ENCODE measurements at places on chromosomes 16 and 17. TPM values are rescaled to one million over a fixed set of nuclear protein-coding genes. Genes with fewer than 3 reads are reported as not detected.

DNA sequence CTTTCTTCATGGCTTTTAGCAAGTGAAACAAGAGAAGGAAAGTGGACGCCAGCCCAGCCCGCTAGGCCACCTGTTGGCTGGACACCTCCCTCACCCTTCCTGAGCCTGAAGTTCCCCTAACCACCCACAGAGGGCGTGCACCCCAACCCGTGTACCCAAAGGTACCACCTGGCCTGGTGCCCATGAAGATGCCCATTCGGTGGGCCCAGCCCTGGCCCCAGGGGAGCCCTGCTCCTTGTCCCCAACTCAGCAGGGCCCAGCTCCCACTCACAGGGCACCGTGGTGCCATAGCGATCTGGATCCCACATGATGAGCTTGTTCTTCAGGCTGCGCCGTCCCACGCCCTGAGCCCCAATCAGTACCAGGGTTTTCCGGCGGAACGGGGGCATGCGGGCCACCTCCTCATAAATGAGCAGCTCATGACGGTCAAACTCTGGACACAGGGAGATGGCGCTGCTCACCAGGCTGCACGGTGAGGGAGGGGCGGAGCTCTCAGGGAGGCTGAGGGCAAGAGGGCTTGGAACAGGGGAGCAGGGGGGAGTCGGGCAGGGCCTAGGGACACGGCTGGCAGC, 26.8 kb downstream of the MPP2 start:
- DNase-seq, result peak; percentile 49

DNA sequence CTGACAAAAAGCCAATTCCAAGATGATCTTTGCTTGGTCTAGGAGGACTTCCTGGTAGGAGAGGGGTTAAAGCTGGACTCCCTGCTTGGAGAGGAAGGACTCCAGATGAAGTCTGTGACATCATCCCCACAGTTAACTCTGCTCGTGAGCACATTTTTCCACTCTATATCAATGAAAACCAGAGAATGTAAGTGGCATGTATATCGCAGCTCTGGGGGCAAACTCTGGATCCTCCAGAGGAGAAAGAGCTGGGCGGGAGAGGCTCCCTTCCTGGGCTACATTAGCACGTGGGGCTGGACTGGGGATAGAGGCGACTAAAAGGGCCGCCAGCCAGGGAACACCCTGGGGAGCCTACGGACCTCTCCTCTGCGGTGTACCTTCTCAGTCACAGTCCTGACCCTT, 34.1 kb downstream of the HIC1 start:
- no peak for DNase-seq

DNA sequence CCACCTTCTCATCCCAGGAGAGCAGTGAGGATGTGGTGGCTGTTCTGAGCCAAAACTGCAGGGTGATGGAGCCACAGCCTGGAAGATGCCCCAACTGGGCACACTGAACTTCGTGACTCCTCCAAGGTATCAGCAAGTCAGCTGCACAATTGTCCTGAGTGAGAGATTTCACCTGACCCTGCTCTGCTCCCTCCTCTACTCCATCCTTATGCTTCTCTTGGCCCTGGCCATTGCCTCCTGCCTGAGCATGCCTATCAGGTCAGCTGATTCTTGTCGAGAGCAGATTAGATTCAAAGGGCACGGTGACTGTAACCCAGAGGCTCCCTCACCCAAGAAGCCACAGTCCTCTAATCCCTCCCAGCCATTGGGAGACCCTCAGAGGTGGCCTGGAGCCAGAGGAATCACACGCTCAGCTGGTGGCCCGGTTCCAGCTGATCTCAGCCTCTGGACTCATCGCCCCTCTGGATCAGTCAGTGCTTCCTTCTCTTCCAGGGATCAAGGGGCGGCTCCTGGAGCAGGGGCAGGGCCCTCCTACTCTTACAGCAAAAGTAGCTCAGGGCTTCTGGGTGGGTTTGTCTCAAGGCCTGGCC, 7.0 kb upstream of the CYB561 start:
- no peak for DNase-seq

DNA sequence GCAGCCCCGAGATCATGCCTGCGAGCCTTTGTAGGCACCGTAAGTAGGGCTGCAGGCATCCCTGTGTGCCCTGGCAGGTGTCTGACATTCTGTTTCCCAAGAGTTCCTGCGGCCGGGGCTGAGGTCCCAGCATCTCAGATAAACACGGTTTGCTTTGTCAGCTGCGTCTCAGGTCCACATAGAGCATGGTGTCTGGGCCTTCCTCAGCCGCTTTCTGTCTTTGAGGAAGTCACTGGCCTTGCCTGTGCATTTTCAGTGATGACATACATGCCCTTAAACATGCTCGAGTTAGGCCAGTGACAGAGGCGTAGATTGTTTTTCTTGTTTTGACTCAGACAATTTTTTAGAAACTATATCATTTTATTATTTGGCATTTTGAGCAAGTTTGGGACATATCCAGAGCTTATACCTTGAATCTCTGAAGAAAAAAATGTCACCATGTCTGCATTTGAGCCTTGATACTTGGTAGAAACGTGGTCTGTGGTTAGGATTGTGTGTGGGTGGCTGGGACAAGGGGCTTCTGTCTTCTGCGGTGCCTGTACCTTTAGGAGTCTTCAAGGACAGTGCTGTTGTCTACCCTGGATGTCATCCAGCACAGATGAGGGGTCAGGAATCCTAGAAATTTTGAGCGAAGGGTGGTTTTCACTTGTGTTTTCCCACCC, 105.8 kb downstream of the SNX29 start:
- no peak for DNase-seq

GRCh38 chr17:27651411-27652345, 20.7 kb downstream of the LGALS9 start:
- peak; percentile 67 for DNase-seq

DNA sequence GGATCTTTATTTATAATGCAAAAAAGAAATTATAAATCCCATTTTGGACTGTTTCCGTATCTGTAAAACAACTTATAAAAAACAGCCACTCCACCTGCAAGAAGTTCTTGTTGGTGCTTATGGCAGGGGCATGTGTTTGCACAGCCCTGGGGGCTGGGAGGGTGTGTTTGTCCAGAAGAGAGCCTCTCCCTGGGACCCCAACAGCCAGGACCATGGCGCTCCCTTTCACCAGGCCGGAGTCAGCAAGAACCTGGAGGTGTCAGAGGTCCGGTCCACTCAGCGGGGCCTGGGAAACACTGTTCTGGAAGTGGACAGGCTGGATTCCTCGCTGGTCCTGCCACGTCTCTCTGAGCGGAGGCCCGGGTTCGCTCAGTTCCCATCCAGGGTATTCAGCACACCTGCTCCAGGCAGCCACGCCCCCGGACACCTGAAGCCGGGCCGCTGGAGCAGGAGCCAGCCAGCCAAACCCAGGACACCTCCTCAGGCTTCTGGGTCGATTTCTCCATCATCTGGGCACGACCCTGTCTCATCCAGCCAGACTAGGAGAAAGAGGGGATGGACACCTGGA, 18.9 kb upstream of the GINS2 start:
- DNase-seq, result no peak

- no peak for DNase-seq
These were observed 6.2 kb downstream of the CYBC1 start for GRCh38 chr17:82444284-82444893.

- DNase-seq, result no peak
These were observed 25.0 kb downstream of the USP10 start for GRCh38 chr16:84724606-84725309.

The CRISPLD2 gene
- 36.1 TPM for total RNA-seq

The P2RX5 gene
- total RNA-seq, result 7.7 TPM

All from left cardiac atrium (tissue), 4 donors.